SJSA1 (cell line): ENCODE measurements at places on chromosomes 16 and 17. TPM values are rescaled to one million over a fixed set of nuclear protein-coding genes. Genes with fewer than 3 reads are reported as not detected.

Gene ASGR2
- not detected in 2 replicates for total RNA-seq

- H3K27ac ChIP-seq = no peak overlapping the region
- H3K4me1 ChIP-seq = no peaks in the 10 kb centered on the region
- no peak overlapping the region for H3K4me3 ChIP-seq
- peaks cover 4% of the 10 kb centered on the region for H3K36me3 ChIP-seq
These were observed 33.3 kb downstream of the RANBP10 start for GRCh38 chr16:67773099-67773498.

- no peaks in the 10 kb centered on the region for H3K36me3 ChIP-seq
- no peaks in the 10 kb centered on the region for H3K27me3 ChIP-seq
- peaks cover 16% of the 10 kb centered on the region for H3K4me1 ChIP-seq
- no peak overlapping the region for H3K4me3 ChIP-seq
- DNase-seq = peak; percentile 70
These were observed 5.2 kb upstream of the NUBP1 start for GRCh38 chr16:10738231-10739077.

- H3K27ac ChIP-seq = no peak overlapping the region
- H3K4me1 ChIP-seq = no peaks in the 10 kb centered on the region
- DNase-seq = no peak
- peaks cover 97% of the 10 kb centered on the region for H3K36me3 ChIP-seq
These were observed 45.4 kb downstream of the NDEL1 start for GRCh38 chr17:8481089-8481488.

DNA sequence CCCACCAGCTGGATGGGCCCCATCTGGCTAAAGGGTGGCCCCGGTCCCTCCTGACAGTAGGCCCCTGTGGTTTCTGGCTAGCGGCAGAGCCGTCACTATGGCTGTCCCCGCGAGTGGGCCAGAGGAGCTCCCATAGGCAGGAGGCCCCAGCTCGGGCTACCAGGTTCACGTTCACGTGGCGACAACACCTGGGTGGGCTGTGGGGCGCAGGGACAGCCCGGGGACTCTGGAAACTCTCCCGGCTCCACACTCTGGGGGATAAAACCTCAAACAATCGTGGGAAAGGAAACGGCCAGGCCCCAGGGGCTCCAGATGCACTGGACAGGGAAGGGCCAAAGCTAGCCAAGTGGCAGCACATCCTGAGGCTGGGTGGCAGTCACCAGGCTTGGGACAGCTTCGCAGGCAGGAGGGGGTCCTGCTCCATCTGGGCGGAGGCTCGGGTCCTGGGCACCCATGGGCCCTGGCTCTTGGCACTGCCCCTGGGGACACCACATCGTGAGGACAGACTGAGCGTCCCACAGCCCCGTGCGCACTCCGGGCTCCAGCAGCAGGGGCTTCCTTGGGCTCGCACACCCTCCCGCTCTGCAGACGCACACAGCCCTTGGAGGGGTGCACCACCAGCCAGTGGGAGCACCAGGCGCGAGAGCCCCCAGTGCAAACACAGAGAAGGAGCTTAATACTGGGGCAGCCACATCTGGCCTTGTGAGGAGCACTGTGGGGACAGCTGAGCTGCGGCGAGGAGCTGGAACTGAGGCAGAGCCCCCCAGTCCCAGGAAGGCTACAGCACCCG, 4.4 kb downstream of the RNF166 start:
- H3K27me3 ChIP-seq = no peaks in the 10 kb centered on the region
- H3K4me3 ChIP-seq = no peak overlapping the region
- peaks cover 39% of the 10 kb centered on the region for H3K4me1 ChIP-seq
- peak overlapping the region; percentile 21; the same call in 1 of the 2 replicates for H3K27ac ChIP-seq

- H3K4me1 ChIP-seq = no peaks in the 10 kb centered on the region
- peaks cover 89% of the 10 kb centered on the region for H3K36me3 ChIP-seq
- no peak for DNase-seq
- no peaks in the 10 kb centered on the region for H3K27me3 ChIP-seq
These were observed 27.5 kb downstream of the GGA2 start for GRCh38 chr16:23482778-23483177.

DNA sequence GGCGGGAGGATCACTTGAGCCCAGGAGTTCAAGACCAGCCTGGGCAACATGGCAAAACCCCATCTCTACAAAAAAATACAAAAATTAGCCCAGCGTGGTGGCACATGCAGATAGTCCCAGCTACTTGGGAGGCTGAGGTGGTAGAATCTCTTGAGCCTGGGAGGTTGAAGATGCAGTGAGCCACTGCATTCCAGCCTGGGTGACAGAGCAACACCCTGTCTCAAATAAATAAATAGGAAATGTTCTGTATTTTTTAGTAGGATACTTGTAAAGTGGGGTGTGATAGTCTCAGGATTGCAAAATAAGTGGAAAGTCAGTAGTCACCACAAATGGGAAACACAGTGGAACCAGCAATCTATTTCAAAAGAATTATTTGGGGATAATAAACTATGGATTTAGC, 4.0 kb downstream of the RSPRY1 start:
- peaks cover 66% of the 10 kb centered on the region for H3K4me1 ChIP-seq
- H3K27ac ChIP-seq = peak overlapping the region; percentile 71
- H3K4me3 ChIP-seq = no peak overlapping the region
- DNase-seq = peak; percentile 55
